ENCODE measurements at places on chromosomes 16 and 17.

GRCh38 chr16:56932721-56933619 lies 1.0 kb downstream of the HERPUD1 start:
- DNase-seq, result peak; percentile 54

GRCh38 chr17:54426296-54426886 lies 474.3 kb upstream of the TOM1L1 start:
- no peak for DNase-seq

- DNase-seq, result peak; percentile 78
Observed at GRCh38 chr17:32486111-32486700, 587 bp upstream of the CDK5R1 start.

GRCh38 chr16:66953462-66954096 lies 7.5 kb upstream of the CES3 start:
- DNase-seq, result no peak

- DNase-seq, result no peak
Observed at GRCh38 chr16:14283786-14284185, 212.7 kb downstream of the MRTFB start.

GRCh38 chr16:77686385-77686784 lies 35.9 kb upstream of the NUDT7 start:
- DNase-seq, result no peak

DNA sequence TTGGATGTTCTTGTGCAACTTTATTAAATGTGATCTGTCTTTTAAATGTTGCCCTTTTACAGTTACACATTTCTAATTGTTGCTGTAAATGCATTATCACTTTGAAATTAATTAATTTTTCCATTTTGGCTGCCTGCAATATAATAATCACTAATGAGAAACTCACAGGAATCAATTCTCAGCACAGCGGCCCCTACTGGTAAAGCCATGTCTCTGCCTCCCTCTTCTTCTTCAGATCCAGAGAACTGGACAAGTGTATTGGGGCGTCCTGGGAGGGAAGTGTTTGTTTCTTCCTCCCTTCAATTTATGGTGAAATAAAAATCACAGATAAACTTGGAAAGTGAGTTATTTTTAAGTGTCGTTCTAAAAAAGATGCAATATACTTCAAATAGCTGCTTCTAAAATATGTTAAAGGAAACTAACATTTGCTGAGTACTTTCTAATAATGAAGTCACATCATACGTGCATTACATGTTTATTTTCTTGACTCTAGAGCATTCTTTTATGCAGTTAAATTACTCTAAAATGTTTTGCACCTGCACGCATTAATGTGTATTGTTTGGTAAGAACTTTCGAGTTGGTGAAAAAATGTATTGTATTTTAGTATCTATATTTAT lies 338.0 kb downstream of the WWOX start:
- peak; percentile 59 for DNase-seq
